ENCODE measurements at places on chromosomes 4 and X.

DNA sequence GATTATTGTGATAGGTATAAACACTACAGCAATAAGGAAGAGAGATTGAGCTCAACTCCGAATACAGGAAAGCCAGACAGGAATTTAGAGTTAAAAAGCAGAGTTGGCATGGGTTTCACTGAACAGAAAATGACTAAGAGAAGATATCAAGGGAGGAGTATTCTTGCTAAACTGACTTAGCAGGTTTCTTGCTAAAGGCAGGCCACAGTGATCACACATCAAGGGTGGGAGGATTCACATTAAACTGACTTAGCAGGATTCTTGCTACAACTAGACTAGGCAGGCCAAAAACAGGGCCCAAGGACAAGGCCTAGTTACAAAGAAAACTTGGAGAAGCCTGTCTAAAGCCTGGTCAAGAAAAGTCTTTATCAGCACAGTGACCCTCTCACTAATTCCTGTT, 195.1 kb downstream of the MAGEB5 start:
- no peak for DNase-seq

DNA sequence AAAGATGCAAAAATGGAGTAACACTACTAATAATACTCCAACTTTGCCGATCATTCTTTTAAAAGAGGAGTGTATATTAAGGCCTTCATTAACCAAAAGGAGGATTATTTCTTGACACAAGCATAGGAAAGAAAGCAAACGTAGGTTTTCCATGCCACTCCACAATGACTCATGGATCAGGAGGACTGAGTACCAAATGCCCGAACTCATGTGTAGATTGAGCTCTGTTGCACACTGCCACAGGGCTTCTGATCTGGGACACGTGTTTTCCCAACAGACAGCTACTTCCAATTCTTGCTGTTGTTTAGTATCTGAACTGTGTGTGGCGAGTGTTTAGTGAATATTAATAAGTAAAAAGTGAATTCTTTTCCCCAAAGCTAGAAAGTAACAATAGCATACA, 131.2 kb downstream of the LDB2 start:
- DNase-seq, result no peak

DNA sequence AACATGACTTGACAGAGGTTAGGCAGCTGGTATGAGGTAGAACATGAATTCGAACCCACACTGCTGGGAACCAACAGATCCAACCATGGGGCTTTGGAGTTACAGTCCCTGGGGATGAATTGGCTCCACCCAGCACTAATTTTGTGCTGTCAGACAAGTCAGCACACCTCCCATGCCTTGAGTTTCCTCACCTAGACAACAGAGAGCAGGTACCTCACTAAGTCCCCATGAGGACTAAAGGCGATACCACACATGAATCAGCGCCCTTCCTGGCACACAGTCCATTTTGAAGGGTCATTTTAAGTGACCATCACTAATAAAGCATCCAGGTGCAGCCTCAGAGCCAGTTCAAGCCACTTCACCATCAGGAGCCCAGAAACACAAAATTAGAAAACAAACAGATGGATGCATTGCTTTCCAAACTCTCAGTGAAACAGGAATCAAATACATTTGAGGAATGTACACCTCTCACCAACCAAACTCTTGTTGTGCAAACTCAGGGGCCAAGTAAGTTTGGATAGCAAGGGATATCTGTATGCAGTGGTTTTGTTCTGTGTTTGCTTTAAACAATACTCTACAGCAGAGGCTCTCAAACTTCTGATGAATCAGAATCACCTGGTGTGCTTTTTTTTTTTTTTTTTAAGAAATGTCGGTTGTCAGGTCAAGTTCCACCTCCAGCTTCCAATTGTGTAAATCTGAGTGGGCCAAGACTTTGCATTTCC, 10.1 kb downstream of the IDS start:
- no peak for DNase-seq

GRCh38 chr4:53267026-53267425, 98.8 kb downstream of the SCFD2 start:
- no peak for DNase-seq

DNA sequence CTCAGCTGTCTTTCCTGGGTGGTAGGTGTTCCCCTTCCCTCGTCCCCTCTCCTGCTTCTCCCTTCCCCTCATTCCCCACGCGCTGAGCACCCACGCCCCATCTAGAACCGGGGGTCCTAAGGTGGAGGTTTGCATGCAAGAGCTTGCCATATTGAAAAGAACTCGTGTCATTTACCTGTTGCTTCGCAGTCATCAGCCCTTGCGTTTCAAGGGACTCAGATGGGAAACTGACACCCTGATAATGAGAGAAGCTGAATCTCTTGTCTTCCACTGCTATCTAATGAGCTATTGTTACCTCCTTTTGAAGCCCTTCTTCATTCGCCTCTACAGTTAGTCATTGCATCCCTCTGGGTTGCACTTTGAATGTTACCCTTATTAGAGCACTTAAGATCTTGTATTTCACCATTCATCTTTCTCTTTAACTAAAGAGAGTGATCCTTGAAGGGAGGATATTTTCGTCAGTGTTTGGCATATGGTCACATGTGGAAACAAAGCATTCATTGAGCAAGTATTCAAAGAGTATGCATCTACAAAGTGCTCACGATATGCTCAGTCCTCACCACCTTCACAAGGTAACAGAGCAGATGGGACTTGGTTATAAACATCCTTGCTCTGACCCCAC, 25.7 kb downstream of the ARL9 start:
- no peak for DNase-seq

Measured in activated CD8-positive, alpha-beta memory T cell treated with anti-CD3 and anti-CD28 coated beads, Interleukin-2, amount 50 U/mL, for 48 hours (primary cell).